ENCODE measurements at places on chromosomes 7 and 10.

DNA sequence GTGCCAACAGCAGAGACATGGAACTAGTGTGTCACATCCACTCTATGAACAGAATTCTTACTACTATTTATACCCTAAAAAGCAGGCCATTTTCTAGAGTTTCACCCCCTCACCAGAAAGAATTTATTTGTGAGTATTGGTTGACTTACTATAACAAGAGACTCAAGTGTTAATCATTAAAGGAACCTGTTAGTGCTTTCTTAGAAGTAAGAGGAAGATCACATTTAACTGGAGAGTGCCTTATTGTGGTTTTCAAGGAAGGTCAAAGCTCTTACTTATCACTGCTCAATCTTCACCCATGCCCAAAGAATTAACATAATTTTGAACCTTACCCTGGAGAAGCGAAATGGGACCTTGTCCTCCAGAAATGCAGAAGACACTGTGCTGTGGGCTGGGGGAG, 169.3 kb upstream of the PRSS1 start:
- no peak for DNase-seq

GRCh38 chr10:15211464-15211979, 43.0 kb upstream of the NMT2 start:
- no peak for DNase-seq

GRCh38 chr10:48778193-48778857, 93.7 kb downstream of the WDFY4 start:
- DNase-seq = no peak

GRCh38 chr10:124700293-124701037, 43.7 kb downstream of the FAM53B start:
- DNase-seq = no peak

- no peak for DNase-seq
These were observed 270.7 kb upstream of the IGFBP3 start for GRCh38 chr7:46191776-46192175.

DNA sequence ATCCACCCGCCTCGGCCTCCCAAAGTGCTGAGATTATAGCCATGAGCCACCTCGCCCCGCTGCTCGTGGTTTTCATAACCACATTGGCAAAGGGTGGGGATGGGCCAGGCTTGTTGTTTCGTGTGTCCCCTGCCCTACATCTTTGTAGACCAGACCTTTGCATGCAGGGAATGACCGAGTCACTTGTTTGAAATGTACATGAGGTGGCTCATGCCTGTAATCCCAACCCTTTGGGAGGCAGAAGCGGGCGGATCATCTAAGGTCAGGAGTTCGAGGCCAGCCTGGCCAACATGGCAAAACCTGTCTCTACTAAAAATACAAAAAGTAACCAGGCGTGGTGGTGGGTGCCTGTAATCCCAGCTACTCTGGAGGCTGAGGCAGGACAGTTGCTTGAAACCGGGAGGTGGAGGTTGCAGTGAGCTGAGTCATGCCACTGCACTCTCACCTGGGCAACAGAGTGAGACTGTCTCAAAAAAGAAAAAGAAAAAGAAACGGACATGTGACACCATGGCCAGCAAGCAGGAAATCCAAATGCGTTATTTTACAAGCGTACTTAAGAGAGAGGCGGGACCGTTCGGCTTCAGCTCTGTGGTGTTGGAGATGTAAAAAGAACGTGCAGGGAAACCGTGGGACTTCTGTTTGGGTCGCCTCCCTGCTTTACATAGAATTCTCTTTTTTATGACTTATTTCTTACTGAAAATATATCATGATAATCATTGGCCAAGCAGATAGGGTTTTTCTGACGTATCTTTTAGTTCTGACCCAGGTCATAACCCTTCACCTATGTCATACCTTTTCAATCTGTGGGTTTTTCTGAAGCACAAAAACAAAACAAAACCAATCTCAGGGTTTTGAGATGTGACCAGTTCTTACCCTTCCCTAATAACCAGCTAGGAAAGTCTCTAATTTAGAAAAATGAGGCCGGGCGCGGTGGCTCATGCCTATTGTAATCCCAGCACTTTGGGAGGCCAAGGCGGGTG, 45.1 kb downstream of the WIPI2 start:
- no peak for DNase-seq

GRCh38 chr10:30782537-30783461, 153.2 kb upstream of the LYZL2 start:
- DNase-seq = peak; percentile 50

- no peak for DNase-seq
These were observed 14.5 kb downstream of the PALD1 start for GRCh38 chr10:70492786-70493659.

DNA sequence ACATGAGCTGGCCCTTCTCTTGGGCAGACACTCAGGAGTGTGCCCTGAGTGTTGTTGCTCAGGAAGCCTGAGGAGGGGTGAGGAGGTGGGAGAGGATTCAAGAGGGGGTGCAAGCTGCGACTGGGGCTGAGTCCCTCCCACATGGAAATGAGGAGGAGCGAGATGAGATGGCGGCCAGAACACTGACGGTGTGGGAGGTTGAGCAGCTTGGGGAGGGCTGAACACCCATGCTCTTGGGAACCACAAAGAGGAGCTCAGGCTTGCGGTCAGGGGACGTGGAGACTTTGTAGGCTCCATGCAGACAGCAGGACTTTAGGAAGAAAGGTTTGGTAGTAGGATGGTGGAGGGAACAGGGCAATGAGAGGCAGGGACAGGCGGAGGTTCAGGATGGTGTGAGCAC, 163.2 kb upstream of the SHH start:
- DNase-seq = no peak

- no peak for DNase-seq
These were observed 205.2 kb downstream of the GRM8 start for GRCh38 chr7:127047521-127047920.

DNA sequence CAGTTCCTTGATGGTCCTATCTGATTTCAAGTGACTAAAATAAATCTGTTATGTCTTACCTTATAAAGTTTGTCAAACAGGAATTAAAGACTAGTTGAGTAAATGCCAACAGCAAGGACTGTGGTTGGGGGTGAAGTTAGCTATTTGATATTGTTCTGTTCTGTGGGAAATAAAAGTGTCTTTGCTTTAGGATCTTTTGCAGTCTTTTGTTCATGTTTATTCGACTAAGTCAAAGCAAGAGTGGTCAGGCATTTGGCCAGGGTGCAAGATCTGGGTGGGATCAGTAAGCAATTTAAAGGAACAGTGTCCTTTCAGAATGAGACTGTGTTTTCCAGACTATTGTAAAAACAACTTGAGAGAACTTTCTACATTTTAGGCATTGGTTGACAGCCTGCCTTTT, at the start of gene COL28A1:
Gene COL28A1 (minus strand): TSS at position 183 of the 400 bp plus-strand sequence. CDS start 2,998 bp downstream, outside the sequence.
- DNase-seq = no peak

- no peak for DNase-seq
These were observed 9.8 kb downstream of the LRMDA start for GRCh38 chr10:75441196-75441595.

- DNase-seq = no peak
These were observed 15.0 kb upstream of the STEAP4 start for GRCh38 chr7:88321694-88322093.

- DNase-seq = no peak
These were observed 39.8 kb downstream of the RGS10 start for GRCh38 chr10:119502618-119503155.

- no peak for DNase-seq
These were observed 25.6 kb downstream of the SLC25A16 start for GRCh38 chr10:68501691-68502090.

DNA sequence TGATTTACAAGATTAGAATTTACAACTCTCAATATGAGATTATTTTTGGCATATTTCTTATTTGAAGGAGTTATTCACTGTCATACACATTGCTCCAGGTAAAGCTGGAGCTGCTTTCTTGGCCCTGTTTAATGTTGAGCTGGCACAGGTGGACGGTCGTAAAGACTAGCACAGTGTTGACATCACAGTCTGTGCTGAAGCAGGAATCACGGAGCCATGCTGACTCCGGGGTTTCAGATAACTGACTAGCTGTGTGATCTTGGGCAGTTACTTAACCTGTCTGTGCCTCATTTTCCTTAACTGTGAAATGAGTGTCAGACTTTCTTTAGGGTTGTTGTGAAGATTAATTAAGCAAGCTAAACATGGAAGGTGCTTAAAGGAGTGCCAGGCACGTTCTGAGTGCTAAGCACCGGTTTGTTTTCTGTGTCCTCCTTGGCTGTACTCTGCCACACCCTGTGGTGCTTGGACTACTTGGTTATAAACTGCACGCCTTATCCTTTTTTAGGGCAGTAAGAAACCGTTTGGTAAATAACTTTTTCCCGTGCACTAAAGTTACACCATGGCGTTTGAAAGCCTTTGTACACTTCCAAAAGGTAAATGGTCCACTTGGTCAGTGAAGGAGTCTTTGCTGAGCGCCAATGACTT, 47.7 kb downstream of the DYNC2I1 start:
- no peak for DNase-seq

DNA sequence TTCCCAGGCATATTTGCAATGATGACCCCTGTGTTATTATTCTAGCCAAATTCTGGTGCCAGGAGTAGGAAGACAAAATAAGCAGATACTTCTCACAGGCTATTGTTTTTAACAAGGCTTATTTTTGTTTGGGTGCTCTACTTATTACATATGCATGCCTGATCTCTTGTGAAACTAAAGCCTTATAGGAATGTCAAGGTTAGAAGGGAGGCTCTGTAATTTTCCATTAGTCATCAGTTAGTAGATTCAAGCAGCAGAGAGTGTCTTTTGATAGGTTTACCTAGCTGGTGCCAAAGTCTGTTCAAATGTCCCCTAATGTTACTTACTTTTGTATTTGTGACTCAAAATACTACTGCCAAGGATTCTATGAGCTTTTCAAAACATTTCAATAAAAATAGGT, 11.7 kb upstream of the TMEM106B start:
- DNase-seq = no peak

- peak; percentile 58 for DNase-seq
These were observed 2.8 kb downstream of the SP8 start for GRCh38 chr7:20783700-20784387.

GRCh38 chr10:48818861-48819520, 120.6 kb downstream of the LRRC18 start:
- DNase-seq = no peak

DNA sequence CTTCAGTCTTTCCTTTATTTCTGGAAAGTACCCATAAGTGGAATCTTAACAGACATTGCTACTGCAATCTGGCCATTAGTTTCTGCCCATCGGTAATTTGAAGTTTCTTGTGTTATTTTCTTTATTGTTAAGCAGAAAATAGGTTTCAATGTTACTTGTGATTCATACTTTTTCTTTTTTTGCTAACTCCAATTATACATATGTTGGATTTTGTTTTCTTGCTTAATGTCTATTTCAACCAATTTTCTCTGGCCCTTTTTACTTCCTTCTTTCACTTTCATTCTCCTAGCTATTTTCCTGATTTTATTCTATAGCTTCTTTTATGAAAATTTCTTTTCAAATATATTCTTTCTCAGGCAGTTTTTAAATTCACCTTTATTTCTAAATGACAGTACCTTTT, 457.4 kb downstream of the TCERG1L start:
- no peak for DNase-seq

DNA sequence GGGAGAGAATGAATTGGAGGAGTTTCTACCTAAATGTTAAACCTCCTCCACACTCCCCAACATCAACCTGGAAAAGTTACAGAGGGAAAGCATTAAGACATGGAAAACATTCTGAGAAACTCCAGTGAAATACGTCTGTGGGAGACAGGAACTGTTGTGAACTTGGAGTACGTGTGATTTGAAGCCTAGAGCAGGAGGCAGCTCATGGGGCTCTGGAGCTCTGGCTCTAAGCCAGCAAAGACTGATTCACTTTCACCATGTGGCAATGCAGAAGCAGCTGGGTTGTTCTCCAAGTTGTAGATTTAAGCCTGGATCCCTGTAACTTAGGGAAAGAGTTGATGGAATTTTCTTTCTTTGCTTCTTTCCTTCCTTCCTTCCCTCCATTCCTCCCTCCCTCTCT, 503.2 kb downstream of the NRG3 start:
- DNase-seq = no peak

GRCh38 chr10:81027223-81027622, 489.5 kb downstream of the SH2D4B start:
- DNase-seq = no peak

GRCh38 chr7:141748396-141748795, 10.2 kb downstream of the SSBP1 start:
- no peak for DNase-seq

- no peak for DNase-seq
These were observed 180.7 kb downstream of the EVX1 start for GRCh38 chr7:27423290-27423689.

GRCh38 chr7:142703655-142704305, 45.5 kb upstream of the PRSS1 start:
- DNase-seq = no peak

- DNase-seq = peak; percentile 83
These were observed 13.3 kb downstream of the ZCCHC24 start for GRCh38 chr10:79431891-79432831.

- no peak for DNase-seq
These were observed 38.6 kb downstream of the MTPN start for GRCh38 chr7:135938563-135938962.

DNA sequence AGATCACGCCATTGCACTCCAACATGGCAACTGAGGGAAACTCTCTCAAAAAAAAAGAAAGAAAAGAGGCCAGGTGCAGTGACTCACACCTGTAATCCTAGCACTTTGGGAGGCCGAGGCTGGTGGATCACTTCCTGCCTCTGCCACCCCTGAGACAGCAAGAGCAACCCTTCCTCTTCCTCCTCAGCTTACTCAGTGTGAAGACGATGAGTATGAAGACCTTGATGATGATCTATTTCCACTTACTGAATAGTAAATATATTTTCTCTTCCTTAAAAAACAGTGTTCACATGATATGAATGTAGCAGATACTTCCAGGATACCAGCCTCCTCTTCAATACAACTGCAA, 2.1 kb upstream of the ZKSCAN1 start:
- DNase-seq = no peak

- DNase-seq = no peak
These were observed 425.0 kb downstream of the HTR7 start for GRCh38 chr10:90432866-90433265.

- no peak for DNase-seq
These were observed 1067.5 kb upstream of the C7orf33 start for GRCh38 chr7:147523056-147523455.
